Kasumi-1 (cell line): ENCODE measurements at places on chromosomes 5 and 9.

GRCh38 chr9:81083067-81083466 is 606.3 kb downstream of the TLE1 start:
- no peak for DNase-seq

DNA sequence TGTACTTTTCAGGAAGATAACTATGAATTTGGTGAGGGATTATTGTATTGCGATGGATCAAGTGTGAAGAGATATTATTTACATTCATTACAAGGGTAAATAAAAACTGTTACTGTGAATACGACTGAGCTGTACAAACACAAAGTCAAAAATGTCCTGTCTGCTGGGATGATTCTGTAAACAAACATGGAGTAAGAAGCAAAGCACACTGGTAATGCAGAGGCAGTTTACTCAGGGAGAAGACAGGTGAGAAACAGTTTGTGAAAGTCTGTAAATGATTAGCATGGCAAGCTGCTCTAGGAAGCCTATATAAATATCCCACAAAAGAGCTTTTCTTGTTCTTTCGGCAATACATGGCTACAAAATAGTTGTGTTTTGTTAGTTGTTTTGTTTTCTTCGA is 115.4 kb upstream of the GNA14 start:
- DNase-seq: no peak

DNA sequence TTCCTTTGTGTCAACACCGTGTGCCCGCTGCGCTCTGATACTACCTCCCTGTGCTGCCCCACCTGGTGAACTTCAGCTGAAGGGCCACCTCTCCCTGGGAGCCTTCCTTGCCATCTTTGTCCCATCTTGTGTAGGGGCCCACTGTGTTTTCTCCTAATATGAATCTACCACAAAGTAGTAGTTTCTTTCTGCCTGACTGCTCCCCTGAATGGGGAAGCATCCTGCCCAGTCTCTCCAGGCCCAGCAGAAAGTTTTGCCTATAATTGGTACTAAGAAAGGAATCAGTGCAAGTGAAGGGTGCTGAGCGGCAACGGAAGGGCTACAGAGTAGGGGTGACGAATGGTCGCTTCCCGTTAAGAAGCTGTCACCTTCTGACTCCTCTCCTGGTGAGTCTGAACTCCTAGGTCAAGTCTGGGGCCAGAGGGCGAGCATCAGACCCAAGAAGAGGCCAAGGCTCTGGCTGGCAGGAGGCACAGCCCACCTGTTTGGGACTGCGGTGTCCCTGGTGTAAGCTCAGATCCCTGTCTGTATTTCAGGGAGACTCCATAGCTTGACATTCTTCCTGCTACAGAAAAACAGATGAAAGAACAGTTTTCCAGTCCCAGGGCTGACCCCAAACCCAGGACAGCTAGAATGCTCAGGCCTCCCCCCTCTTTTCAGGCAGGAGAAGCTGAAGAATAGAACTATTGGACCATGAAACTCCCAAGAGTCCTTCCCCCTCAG is 24.1 kb downstream of the WWC1 start:
- DNase-seq: no peak

DNA sequence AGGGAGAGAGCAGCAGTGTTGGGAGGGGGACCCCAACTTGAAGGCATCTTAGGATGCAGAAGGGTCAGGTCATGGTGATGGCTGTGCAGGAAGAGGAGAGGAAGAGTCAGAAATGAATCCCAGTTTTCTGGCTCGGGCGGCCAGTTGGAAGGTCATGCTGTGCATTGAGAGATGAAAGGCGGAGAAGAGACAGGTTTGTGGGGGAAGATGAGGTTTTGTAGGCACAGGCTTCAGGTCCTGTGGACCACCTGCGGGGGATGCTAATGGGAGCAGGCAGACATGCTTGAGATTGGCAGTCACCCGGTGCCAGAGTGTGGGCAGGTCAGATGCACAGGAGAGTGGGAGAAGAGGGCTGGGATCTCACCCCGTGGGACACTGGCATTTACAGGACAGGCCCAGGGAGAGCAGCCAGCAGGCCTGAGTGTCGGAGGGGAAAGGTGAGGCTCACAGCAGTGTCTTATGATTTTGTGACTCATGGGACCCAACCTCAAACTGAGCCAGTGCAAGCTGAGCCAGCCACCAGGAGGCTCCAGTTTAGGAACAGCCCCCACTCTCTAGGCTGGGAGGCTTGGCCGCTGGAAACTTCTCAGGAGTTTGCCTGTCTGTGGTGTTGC is 17.5 kb downstream of the STXBP1 start:
- no peak for DNase-seq

GRCh38 chr5:11547730-11548129 is 356.5 kb downstream of the CTNND2 start:
- no peak for DNase-seq

DNA sequence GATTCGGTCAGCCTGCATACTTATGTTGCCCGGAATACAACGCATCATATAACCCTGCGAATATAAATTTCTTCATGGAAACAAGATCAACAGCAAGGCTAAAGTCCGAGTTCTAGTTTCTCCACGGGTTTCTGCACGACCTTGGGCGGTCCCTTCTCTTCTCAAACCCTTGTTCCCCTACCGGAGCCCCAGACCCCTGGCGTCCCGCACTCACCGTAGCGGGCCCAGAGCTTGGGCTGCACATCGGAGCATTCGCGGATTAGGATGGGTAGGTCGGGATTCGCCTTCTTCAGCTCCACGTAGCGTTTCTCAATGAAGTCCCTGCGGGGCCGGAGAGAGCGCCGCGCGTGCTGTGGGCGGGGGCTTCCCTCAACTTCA is 399 bp downstream of the NDUFA2 start:
- DNase-seq: peak; percentile 23

DNA sequence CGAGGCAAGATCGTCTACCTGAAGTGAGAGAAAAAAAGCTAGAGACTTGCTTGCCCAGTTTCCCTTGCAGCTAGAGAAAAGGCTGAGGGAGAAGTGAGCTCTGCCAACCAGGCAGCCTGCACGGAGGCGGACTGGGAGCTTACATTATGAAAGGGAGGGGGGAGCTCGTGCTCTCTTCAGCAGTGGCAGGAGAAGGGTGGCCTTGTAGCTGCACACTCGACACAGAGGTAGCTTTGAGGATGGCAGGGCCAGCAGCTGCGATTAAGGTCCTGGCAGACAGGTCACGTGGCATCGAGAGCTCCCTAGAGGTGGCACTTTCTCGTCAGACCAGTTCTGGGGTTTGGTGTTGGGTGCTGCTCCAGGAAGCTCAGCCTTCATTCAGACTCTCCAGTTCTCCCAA is 26.7 kb downstream of the APBA1 start:
- DNase-seq: no peak

- no peak for DNase-seq
Measured at GRCh38 chr5:149147676-149148075, 6.4 kb downstream of the ABLIM3 start.

- DNase-seq: no peak
Measured at GRCh38 chr5:96924016-96924443, 11.8 kb upstream of the LNPEP start.

DNA sequence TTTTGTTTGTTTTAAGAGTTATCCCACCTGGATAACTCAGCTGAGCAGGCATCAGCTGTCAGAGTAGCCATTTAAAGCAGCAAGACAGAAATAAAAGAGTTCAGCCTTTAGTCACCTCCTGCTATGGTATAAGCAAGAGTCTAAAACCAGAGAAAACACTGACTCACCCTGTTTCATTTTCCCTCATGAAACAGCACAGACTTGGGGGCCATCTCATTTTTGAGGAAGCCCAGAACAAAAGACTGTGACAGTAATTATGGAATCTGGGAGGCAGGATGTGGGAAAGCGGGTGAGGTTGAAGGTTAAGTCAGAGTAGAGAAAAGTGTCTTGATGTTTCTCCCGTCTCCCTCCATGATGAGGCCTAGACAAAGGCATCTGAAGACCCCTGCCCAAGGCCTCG is 90.2 kb upstream of the FAM174A start:
- DNase-seq: no peak

DNA sequence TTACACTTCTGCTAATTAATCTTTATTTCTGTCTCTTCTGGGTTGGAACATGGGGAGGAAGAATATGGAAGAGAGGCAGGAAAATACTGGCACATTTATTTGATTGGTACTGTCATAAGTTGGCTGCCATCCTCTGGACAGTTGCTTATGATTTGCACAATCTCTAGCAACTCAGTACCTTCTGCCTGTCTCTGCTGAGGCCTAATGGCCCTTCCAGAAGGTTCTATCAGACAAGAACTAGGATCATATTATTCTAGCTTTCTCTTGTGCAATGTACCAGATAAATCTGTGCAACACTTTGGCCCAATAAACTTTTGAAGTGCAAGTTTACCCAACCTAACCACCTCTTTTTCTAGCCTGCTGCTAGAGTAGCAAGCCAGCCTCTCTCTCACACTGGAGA is 335.0 kb downstream of the ARRDC3 start:
- no peak for DNase-seq

- no peak for DNase-seq
Measured at GRCh38 chr9:93099551-93100275, 3.7 kb downstream of the CARD19 start.

GRCh38 chr5:134374232-134374631 is 2.9 kb downstream of the UBE2B start:
- DNase-seq: no peak

DNA sequence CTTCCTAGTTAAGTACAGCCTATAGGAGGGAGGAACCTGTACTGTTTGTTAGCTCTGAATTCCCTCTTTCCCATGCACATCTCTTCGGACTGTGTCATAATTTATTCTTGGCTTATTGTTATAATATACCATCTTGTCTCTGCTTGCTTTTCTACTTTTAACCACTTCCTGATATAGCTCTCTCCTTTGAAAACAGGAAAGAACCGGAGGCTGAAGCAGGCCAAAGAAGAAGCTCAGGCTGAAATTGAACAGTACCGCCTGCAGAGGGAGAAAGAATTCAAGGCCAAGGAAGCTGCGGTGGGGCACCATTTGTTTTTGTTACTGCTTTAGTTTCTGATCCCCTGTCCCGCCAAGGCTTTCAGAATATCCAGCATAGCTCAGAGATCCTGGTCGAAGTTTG is 4.8 kb downstream of the ATP6V1G1 start:
- DNase-seq: peak; percentile 95

- DNase-seq: no peak
Measured at GRCh38 chr9:84501587-84501986, 161.0 kb upstream of the SLC28A3 start.
